ENCODE measurements at places on chromosomes 6 and 20.

GRCh38 chr6:28922821-28923317, 916 bp downstream of the TRIM27 start:
- DNase-seq = peak; percentile 68

DNA sequence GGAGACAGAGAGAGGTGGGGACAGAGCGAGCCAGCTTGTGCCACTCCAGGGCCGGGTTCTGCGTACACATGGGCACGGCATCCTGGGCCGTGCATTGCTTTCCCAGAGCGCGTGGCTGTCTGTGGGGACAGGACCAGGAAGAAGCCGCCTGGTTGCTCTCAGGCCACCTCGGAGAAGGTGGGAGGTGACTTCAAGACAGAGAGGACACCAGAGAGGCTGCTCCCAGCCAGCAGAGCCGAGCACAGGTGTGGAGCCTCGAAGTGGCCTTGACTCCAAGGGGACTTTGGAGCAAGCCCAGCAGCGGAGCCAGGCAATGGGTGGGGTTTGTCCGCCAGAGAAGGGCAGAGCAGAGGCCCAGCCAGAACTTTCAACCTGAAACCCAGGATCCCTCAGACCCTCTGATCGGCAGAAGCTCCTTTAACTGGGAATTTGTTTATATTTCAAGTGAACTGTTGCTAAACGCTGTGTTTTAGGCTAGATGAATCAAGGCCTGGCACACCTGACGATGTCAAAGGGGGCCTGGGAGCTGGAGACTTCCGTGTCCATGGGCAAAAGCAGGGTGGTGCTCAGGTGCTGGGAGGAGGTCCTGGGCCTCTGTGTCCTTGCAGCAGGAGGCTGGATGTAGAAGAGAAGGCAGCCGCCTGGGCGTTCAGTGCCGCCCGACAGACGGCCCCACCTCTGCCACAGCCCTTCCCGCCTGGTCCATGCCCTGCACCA, 262.1 kb downstream of the DLL1 start:
- no peak for DNase-seq

DNA sequence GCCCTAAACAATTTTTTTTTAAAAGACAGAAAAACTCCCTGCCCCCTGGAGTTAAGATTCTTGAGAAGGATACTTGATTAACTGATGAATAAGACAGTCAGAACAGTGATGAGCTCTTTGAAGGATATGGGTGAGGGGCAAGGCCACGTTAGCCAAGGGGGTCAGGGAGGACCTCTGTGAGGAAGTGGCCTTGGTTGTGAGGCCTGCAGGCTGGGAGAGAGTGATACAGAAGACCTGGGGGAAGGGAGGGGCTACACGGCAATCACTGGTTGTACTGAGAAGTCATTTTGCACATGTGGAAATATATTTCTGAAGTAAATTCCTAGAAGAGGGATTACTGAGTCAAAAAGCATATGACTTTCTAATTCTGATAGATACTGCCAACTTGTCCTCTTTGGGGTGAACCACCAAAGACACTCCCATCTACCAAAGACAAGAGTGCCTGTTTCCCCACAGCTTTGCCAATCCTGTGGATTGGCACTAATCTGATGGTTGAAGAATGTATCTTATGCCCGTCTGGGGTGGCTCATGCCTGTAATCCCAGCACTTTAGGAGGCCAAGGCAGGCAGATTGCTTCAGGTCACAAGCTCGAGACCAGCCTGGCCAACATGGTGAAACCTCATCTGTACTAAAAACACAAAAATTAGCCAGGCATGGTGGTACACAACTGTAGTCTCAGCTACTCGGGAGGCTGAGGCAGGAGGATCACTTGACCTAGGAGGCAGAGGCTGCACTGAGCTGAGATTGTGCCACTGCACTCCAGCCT, 22.3 kb upstream of the BCAS4 start:
- DNase-seq = no peak

DNA sequence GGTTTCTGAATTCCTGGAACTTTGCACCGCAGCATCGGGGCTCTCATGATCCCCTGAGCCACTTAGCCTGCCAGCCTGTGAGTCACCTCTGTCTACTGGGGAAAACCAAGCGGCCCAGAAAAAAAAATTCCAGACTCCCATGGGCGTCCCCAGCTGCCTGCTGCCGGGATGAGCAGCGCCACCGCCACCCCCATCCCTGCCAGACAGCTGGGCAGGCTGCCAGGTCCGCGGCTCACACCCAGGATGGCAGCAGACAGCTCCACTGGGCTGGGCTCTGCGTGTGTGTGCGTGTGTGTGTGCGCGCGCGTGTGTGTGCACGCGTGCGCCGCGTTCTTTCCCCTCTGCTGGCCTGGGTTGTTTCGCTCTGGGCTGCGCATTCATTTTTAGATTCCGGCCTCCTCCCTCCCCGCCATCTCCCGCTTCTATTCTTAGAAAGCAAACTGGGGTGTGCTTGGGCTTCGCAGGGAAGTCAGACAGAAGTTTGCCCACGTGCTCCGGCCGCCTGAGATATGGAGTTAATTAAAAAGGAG, 38.9 kb upstream of the PMEPA1 start:
- peak; percentile 39 for DNase-seq

GRCh38 chr20:37774156-37774555, 80.3 kb downstream of the CTNNBL1 start:
- DNase-seq = no peak

GRCh38 chr6:151071295-151071694, 168.5 kb upstream of the AKAP12 start:
- DNase-seq = no peak

Measured in inflammatory macrophage (primary cell).